ENCODE measurements at places on chromosomes 5 and 9.

DNA sequence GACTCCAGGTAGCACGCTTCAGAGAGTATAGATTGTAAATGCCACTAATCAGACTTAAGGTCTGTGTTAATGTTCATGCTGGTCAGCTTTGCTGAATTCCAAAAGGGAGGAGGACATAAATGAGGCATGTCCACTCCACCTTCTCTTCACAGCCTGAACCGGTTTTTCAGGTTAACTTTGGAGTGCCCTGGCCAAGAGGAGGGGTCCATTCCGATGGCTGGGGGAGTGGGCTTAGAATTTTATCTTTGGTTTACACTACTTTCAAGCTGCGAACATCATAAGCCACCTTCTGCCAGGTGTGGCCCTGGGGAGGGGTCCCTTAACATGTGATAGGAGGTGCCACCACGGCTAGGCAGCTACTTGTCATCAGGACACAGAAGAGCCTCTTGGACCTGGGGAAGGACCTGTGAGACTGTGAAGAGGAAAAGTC is 24.2 kb downstream of the ABO start:
- DNase-seq: no peak

GRCh38 chr5:124315741-124316415 is 430.6 kb downstream of the ZNF608 start:
- DNase-seq: no peak

DNA sequence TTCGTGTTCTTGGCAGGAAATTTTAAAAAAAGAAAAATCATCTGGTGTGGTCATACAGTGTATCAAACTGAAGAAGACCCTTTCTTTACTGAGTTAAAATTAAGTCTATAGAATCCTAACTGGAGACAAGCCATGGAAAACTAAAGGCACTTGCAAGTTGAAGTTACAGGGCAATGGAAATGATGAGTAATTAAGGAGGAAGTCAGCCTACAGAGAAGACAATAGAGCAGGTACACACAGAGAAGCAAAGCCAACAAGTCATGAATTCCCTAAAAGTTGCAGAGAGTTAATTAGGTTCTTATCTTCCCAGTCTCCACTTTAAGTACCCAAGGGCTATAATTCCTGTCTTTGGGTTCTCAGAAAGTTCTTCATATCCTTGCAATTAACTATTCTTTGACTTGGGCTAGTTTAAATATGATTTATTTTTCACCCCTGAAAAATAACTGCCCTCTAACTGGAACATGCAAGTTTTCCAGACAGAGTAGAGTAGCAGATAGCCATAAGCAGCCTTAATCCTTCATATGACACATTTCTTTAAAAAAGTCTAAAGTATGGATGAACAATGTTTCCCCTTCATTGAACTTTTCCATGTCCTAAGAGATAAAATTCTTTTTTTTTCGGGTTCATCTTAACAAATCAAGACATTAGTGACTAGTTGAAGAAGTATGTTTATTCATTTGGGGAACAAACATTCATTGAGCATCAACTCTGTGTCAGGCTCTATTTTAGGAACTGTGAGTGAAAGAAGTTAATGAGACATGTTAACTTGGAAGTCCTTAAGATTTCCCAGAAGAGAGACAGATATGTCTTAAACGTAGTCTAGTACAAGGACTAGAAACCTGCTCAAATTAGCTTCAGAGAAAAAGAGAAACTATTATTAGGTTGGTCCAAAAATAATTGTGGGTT is 5.2 kb upstream of the ITGA2 start:
- DNase-seq: no peak

- DNase-seq: no peak
Measured at GRCh38 chr5:80302636-80303035, 17.2 kb upstream of the SPZ1 start.

GRCh38 chr5:147956842-147957223 is 50.5 kb upstream of the C5orf46 start:
- no peak for DNase-seq

DNA sequence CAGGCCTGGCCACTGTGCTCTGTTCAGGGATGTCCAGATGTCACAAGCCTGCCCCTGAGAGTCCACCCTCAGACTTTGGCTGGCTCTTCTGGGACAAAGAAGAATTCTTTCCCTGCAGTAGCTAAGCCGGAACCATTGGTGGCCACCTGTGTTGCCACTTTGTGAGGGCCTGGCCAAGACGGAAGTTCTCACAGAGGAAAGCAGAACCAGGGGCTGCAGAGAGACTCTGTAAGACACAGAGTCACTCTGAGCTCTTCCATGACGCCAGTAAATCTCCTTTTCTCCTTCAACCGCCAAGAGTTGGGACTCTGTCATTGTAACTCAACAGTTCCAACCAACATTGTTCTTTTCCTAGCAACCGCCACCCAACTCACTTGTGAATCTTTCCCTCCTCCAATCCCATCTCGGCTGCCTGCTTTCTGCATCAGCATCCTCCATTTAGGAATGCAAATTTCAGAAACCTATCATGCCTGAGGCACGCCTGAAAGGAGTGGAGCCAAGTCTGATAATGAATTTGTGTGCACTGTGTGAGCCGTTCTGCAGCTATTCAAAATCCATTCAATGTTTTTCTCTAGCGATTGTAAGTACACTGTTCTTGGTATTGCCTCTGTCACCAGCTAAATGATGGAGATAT is 37.8 kb upstream of the ATP6V1G1 start:
- no peak for DNase-seq

DNA sequence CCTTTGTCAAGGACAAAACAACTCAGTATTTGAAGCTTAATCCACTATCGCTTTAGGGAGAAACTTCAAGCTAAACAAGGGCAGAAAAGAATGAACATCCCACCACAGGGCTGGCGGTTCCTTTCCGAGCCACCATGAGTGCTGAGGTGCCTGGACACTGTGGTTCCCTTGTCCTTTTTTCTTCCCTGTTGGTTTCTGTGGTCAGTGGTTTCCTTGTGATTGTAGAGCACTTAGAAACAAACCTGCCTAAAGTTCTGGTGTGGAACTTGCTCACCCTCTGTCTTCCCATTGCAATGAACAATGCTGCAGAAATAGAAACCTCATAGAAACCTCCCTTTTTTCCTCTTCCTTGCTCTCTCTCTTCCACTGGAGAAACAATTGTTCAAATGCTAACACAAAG is 79.3 kb upstream of the TBC1D2 start:
- DNase-seq: no peak

- no peak for DNase-seq
Measured at GRCh38 chr9:129875181-129875611, 39.9 kb downstream of the USP20 start.

DNA sequence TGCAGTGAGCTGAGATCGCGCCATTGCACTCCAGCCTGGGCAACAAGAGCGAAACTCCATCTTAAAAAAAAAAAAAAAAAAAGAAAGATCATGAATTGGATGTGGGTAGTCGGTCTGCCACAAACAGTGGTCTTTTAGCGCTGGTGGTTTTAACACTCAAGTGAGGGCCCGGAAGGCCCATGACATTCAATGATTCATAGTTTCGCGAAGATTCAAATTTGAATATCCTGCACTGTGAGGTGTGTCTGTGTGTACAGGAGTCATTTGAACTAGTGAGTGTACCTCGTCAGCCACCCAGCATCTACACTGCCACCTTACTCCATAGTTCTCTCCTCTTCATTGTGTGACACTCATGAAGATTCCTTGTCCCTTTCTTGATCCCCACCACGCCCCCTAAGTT is 41.3 kb downstream of the CFAP77 start:
- DNase-seq: no peak

DNA sequence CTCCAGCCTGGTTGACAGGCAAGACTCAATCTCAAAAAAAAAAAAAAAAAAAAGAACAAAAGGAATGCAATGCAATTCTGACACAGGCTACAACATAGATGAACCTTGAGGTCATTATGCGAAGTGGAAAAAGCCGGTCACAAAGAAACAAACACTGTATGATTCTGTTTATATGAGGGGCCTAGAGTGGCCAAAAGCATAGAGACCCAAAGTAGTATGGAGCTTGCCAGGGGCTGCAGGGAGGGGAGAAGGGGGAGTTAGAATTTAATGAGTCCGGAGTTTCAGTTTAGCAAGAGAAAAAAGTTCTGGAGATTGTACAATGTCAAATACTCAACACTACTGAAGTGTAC is 33.2 kb upstream of the ASS1 start:
- no peak for DNase-seq

- no peak for DNase-seq
Measured at GRCh38 chr9:79185866-79186265, 385.9 kb upstream of the TLE4 start.

DNA sequence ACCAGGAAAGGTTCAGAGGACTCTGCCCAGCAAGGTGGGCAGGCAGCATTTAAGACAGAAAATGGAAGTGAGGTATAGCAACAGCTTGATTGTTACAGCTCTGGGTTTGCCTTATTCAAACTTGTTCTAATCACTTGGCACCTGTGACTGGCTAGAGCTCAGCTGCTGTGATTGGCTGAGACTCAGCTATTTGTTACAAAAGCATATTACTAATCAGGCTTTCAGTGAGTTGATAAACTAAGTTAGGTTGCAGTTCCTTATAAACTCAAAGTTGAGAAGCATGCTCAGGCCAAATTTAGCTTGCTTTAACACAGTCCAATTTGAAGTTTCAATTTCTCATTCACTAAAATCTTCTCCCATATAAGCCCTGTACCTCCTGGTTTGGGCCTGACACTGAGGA is 56.3 kb downstream of the GDA start:
- no peak for DNase-seq

GRCh38 chr5:73687357-73687756 is 61.4 kb downstream of the ARHGEF28 start:
- DNase-seq: no peak

DNA sequence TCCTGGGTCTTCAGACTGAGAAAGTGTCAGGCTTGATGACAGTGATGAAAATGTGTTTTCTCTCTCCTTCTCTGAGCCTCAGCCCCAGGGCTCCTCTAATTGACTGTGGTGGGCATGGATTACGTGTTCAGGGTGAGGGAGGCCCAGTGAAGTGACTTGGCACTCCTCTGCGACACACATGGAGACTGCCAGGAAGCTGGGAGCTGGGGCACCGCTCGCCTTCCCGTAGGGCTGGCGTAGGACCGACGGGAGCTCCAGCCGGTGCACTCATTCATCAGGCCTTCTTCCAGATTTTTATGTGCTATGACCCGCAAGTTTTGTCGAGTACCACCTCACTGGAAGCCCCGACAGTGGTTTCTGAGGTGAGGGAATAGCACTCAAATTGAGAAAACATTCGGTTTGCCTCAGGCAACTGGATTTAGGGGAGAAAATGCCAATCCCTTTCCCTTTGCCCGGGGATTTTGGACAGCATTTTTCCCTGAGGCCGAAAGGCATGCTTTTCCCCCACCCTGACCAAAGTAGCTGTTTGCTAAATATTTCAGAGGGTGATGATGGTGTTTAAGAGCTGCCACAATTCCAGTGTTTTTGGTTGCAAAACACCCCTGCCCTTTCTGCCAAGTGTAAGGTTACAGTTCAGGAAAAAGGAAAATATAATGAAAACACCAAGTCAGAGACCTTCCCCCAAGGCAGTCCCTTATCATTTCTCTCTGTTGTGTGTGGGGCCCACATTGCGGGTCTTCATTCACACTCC is 83.7 kb downstream of the PCSK5 start:
- DNase-seq: no peak

DNA sequence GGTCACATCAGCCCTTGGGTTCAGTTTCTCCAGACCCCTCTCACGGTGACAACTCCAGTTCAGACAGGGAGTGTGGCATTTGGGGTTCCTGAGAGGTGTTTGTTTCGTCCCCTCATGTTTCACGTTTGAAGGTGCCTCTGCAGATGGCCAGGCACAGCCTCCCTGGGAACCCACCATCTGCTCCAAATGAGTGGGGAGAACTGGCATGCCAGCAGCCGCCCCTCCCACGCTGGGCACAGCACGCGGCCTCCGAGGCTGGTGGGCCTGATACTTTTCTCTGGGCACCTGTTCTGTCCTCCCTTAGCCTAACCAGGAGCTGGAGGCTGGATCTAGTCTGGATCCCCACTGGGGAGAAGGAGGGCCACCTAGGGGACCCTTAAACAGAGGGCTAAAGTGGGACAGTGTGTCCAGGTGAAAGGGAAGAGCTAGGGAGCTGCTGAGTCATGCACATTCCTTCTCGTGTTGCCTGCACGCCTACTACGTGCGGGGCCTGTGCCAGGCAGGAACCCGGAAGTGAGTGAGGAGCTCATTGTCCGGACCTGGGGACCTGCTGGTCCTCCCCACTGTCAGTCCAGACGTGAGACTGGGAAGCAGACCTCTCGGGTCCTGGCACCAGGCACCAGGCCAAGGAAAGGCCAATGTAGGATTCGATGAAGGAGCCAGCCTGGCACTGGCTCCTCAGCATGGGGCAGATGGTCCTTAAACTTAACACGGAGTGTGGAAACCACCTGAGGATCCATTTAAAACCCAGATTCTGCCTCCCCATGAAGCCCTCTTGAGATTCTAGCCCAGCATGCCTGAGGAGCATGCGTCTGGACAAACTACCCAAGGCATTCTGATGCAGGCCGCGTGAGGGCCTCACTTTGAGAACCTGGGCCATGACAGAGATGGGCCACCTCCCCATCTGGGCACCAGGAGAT is 11.7 kb downstream of the DNM1 start:
- no peak for DNase-seq

GRCh38 chr5:178465861-178466288 is 124.3 kb downstream of the COL23A1 start:
- no peak for DNase-seq

GRCh38 chr5:73591102-73591695 is 25.7 kb downstream of the UTP15 start:
- DNase-seq: peak; percentile 30

GRCh38 chr9:35910613-35911359 is 1.5 kb downstream of the SPAAR start:
- no peak for DNase-seq

GRCh38 chr5:108521011-108521700 is 139.3 kb upstream of the FBXL17 start:
- no peak for DNase-seq
